IPS DF 19.7 (cell line): ENCODE measurements at places on chromosomes 11 and 22.

- no peak for DNase-seq
Observed at GRCh38 chr11:116343270-116343669, 429.5 kb downstream of the BUD13 start.

DNA sequence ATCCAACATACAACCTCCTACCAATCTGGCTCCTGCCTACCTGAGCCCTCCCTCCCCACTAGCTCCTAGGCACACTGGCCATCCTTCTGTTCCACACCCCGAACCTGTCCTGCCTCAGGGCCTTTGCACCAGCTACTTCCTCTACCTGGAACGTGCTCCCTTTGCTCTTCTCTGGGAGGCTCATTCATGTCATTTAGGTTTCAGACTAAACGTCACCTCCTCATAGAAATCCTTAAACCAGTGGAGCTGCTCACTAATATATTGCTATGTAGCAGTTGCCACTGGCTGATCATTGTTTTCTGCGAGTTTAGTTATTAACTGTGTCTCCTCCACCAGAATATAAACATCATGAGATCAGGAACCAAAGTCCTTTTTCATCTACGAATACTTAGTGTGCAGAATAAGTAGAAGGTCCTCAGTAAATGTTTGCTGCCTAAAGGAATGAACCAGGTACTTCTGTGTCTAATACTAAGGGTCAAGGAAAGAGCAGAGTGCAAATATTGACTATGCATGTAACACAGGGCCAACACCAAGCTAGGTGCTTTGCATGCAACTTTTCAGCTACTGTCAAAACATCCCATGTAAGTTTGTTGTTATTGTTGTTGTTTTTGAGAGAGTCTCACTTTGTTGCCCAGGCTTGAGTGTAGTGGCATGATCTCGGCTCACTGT, 277.6 kb upstream of the SYN3 start:
- DNase-seq = no peak

DNA sequence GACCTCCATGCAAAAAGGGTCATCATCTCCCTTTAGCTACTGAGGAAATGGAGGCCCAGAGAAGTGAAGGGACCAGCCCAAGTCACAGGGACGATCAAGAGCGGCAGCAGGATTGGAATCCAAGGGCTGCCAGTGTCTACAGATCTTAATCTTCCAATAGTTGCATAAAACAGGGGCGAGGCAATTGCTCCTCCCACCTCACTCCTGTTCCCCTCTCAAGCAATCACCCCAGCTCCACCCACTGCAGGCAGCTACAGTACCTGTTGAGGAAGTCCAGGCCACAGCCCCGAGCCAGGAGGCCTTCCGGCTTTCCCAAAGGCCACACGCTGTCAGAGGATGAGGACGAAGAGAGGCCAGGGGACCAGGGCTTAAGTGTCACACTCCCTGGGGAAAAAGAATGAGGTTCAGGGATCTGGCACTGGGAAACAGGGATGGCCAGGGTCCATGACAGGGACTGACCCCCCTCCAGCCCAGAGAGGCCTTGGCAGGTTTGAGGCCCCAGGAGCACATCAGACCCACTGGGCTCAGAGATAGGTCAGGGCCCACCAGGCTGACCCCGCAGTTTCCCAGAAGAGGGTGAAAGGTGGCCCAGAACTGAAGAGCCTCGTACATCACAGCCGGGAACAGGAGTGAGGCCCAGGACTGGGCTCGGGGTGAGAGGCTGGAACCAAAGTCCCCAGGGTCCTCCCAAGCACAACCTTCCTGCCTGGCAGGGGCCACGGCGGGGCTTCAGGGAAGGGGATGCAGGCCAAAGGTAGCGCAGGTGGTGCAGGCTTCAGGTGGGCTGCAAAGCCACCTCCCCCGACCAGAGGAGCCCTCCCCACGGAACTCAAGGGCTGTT, 16.4 kb upstream of the MFNG start:
- no peak for DNase-seq

GRCh38 chr11:116641561-116642045, 131.2 kb downstream of the BUD13 start:
- DNase-seq = no peak

GRCh38 chr11:132792341-132793140, 739.8 kb downstream of the OPCML start:
- no peak for DNase-seq

DNA sequence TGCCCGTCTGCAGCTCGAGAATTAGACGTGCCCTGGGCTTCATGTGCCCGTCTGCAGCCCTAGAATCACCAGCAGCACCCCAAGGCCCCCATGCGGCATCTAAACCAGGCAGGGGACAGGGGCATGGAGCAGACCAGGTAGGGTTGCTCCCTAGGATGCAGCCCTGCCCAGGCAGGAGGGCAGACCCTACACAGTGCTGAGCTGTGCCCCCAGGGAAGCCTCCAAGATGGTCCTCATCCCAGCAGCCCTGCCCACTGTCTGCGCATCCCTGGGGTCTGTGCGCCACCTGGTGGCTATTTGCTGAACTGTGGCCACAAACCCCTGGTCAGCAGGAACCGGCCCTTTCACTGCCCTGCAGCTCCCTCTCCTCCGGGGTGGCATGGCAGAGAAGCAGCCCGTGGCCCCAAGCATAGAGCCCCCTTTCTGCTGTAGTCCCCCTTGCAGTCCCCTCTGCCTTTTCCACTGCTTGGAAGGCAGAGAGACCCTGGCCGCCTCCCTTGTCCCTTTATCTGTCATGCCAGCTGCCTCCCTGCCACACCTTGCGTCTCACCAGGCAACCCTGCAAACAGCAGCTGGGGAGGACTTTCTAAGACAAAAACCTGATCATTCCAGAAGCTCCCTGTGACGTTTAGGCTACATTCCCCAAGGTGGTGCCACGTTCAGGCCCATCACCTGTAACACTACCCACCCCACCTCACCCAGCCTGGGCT, 86.6 kb downstream of the KCNQ1 start:
- no peak for DNase-seq

DNA sequence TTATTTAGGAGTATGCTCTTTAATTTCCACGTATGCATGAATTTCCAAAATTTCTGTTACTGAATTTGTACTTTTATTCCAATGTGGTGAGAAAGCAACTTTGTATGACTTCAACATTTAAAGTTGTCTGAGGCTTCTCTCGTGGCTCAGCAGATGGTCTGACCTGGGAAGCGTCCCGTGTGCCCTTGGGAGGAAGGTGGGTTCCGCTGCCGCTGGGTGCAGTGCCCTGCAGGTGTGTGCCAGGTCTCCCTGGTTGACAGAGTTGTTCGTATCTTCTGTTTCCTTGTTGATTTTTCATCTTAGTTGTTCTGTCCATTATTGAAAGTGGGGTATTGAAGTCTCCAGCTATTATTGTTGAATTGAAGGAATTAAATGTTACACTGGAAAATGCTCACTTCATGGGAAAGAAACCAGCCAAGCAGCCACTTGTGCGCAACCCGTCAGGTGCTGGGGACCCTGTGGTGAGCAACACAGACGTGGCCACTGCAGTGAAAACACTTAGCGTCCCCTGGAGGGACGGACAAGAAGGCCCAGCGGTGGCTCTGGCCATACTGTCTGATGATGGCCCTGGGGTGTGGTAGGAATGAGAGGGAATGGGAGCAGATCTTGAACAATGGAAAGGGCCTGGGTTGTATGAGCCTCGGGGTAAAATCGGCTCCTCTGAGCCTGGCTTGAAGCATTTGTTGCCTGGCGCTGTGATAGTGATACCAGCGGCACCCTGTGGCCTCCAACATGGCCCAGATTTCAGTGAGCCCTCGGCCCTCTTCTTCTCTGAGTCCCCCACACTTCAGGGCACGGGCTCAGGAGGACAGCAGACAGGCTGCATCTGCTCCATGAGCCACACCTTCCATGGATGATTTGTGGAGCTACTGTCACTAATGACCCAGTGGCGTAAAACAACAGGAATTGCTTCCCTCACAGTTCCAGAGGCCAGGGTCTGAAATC, 31.5 kb upstream of the KRTAP5-7 start:
- no peak for DNase-seq

- no peak for DNase-seq
Observed at GRCh38 chr22:20354238-20354975, 34.5 kb upstream of the DGCR6L start.

DNA sequence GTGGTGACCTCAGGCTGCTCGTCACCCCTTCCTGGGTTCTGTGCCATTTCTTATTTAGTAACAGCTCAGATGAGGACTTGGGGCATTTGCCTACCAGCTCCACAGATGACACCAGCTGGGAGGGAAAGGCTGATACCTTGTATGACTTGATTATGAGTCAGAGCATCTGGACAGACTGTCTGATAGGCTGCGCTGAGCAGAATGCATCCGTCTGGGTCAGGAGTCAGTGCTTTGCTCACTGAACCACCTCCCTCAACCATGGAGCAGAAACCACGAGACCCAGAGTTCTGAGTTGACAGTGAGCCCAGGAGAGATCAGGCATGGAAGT, 6.8 kb downstream of the ST14 start:
- DNase-seq = no peak

DNA sequence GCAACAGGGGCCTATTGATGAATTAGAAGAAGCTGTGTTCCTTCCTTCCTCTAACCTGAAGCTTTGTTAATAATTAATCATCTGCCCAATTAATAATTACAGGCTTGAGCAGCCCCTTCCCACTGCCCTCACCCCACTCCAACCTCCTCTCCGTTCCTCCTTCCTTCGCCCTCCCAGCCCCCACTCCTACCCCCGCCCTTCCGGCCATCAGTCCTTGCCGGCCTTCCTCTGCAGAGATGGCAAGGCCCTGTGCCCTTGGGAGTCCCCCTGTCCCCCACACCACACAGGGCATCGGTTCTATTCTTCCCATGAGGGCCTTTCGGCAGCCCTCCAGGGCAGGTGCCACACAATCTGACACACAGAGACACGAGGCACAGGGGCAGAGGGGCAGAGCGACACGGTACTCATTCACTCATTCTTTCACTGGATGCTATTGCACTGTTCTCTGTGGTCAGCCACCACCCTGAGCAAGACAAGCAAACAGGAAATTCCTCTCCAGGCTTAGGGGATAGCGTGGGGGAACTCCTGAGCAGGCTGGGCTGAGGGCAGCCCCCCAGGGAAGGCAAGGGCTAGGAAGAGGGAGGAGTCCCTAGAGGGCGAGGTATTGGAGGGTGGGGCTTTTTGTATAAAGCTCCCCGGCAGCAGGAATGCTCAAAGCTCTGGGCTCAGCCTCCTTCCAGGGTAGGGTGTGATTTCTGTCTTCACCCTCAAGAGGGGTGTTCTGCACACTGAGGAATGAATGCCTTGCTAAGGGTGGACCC, 14.7 kb downstream of the MGAT3 start:
- DNase-seq = no peak

DNA sequence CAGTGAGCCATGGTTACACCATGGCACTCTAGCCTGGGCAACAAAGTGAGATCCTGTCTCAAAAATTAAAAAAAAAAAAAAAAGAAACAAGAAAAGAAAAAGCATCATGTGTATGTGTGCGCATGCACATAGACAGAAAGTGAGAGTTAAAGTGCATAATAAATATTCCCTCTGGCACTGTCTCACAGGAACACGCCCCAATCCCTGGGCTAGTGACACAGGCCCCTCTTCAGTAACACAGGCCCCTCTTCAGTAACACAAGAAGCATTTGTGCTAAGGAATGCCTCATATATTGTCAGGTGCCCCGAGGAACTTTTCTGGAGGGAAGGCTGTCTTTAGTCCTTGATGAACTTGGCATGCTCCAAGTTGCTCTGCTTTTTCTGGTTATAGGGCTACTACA, 57.5 kb downstream of the RPL27A start:
- no peak for DNase-seq

DNA sequence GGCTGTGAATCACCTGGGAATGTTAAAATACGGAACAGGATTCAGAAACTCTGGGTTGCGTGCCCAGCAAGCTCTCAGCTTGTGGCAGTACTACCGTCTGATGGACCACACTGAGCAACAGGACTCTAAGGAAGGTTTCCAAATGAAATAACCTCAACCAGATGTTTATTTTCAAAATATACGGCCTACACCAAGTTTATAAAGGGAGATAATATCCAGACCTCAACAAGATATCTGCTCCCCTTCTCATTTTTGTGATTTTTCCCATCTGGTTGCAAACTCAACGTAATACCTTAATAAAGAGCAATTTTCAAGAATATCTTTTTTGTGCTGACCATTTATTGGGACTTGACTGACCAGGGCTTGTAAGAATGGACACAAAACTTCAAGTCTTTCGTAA, 49.4 kb downstream of the SLC25A17 start:
- no peak for DNase-seq

GRCh38 chr11:71505781-71506180, 21.3 kb upstream of the KRTAP5-7 start:
- no peak for DNase-seq

GRCh38 chr11:124315052-124315451, 1.3 kb upstream of the OR8D1 start:
- DNase-seq = no peak

DNA sequence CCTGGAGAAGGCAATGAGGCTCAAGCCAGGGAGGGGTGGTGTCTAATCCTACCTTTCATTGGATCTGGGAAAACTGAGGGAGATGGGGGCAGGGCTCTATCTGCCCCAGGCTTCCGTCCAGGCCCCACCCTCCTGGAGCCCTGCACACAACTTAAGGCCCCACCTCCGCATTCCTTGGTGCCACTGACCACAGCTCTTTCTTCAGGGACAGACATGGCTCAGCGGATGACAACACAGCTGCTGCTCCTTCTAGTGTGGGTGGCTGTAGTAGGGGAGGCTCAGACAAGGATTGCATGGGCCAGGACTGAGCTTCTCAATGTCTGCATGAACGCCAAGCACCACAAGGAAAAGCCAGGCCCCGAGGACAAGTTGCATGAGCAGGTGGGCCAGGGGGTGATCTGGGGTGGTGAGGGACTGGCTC, at the start of gene FOLR1:
TSS of gene FOLR1 (plus strand) at position 180 of the 421 bp plus-strand sequence. CDS start at position 214, 34 bp downstream.
- DNase-seq = no peak

GRCh38 chr11:73154178-73154577, 12.1 kb upstream of the FCHSD2 start:
- DNase-seq = no peak

DNA sequence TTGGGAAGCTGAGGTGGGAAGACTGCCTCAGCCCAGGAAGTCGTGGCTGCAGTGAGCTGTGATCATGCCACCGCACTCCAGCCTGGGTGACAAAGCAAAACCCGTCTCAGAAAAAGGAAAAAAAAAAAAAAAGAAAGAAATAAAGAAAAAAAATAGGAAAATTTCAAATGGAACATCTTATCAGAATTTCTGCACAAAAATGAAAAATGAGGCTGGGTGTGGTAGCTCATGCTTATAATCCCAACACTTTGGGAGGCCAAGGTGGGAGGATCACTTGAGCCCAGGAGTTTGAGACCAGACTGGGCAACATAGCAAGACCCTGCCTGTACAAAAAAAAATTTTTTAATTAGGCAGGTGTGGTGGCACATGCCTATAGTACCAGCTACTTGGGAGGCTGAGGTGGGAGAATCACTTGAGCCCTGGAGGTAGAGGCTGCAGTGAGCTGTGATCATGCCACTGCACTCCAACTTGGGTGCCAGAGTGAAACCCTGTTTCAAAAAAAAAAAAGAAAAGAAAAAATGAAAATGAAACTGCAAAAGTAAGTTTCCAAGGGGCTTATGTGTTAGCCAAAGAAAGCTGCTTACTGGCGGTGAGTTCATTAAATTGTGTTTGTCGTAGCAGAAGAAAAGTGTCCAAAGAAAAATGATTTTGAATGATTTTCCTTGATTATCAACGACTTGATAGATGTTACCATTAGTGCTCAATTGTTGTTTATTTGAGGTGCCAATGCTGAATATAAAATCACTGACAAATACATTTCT, 7.5 kb upstream of the CRKL start:
- DNase-seq = no peak

- DNase-seq = no peak
Observed at GRCh38 chr11:22130462-22131053, 62.3 kb upstream of the ANO5 start.

GRCh38 chr22:26127126-26127525, 42.1 kb upstream of the SEZ6L start:
- no peak for DNase-seq
